Upper lobe of right lung (tissue), 1 donor: ENCODE measurements at places on chromosomes 1 and 21. TPM values are rescaled to one million over a fixed set of nuclear protein-coding genes. Genes with fewer than 3 reads are reported as not detected.

FTCD gene
- 0.46 TPM for total RNA-seq

HSPB7 gene
- 10.7 TPM for total RNA-seq

GRCh38 chr21:39345440-39345839, 3.4 kb downstream of the HMGN1 start:
- H3K27ac ChIP-seq = no peak overlapping the region
- H3K4me3 ChIP-seq = no peak overlapping the region
- H3K36me3 ChIP-seq = peaks cover 36% of the 10 kb centered on the region
- DNase-seq = no peak
- no peaks in the 10 kb centered on the region for H3K27me3 ChIP-seq

GRCh38 chr1:206087091-206087490, 30.1 kb downstream of the AVPR1B start:
- H3K27me3 ChIP-seq = no peaks in the 10 kb centered on the region
- no peaks in the 10 kb centered on the region for H3K36me3 ChIP-seq
- DNase-seq = no peak

- H3K4me3 ChIP-seq = no peak overlapping the region
- H3K27me3 ChIP-seq = no peaks in the 10 kb centered on the region
- H3K36me3 ChIP-seq = no peaks in the 10 kb centered on the region
- H3K27ac ChIP-seq = no peak overlapping the region
- peak; percentile 70 for DNase-seq
Observed at GRCh38 chr1:244732851-244733450, 80.0 kb downstream of the DESI2 start.

- no peaks in the 10 kb centered on the region for H3K27me3 ChIP-seq
- H3K4me1 ChIP-seq = no peaks in the 10 kb centered on the region
- no peak overlapping the region for H3K27ac ChIP-seq
- no peaks in the 10 kb centered on the region for H3K36me3 ChIP-seq
Observed at GRCh38 chr1:209190591-209191261, 392.8 kb upstream of the CAMK1G start.

- H3K27ac ChIP-seq = no peak overlapping the region
- H3K4me1 ChIP-seq = no peaks in the 10 kb centered on the region
- no peak for DNase-seq
- no peak overlapping the region for H3K4me3 ChIP-seq
Observed at GRCh38 chr1:38672692-38673091, 186.9 kb downstream of the RRAGC start.

DNA sequence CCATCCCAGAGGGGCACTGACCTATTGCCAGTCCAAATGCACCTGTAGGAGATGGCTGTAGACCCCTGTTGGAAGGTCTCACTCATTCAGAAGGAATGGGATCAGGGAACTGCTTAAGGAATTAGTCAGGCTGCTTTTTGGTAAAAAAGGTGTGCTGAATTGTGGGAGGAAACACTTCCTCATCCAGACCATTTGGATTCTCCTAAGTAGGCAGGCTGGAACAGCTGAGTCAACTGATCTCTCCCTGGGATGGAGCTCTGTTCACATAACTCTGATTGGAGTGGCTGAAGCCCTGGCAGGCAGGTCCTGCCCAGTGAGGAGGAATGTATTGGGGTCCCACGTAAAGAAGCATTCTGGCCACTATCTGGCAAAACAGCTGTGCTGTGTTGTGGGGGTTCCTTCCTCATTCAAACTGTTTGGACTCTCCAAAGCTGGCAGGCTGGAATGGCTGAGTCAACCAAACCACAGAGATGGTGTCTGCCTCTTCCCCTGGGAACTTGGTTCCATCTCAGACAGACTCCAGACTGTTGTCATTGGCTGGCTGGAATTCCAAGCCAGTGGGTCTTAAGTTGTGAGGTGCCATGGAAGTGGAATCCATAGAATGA, 70.7 kb upstream of the PDC start:
- DNase-seq = no peak
- no peaks in the 10 kb centered on the region for H3K27me3 ChIP-seq
- H3K4me3 ChIP-seq = no peak overlapping the region
- no peaks in the 10 kb centered on the region for H3K36me3 ChIP-seq
- no peak overlapping the region for H3K27ac ChIP-seq

DNA sequence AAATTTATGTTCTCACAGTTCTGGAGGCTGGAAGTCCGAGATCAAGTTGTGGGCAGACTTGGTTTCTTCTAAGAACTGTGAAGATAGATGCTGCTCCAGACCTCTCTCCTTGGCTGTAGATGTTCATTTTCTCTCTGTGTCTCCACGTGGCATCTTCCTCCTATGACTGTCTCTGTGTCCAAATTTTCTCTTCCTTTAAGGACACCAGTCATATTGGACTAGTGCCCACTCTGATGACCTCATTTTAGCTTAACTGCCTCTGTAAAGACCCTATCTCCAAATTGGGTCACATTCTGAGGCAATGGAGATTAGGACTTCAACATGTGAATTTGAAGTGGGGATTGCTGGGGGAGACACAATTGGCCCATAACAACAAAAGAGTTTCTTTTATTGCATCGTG, 125.3 kb upstream of the ETS2 start:
- DNase-seq = no peak
- no peak overlapping the region for H3K4me3 ChIP-seq
- no peak overlapping the region for H3K27ac ChIP-seq
